ENCODE measurements at places on chromosomes 3 and 15. TPM values are rescaled to one million over a fixed set of nuclear protein-coding genes. Genes with fewer than 3 reads are reported as not detected.

The GOLGA8T gene
- total RNA-seq = not detected

- no peak for DNase-seq
Observed at GRCh38 chr15:76206325-76206976, 104.8 kb downstream of the ETFA start.

DNA sequence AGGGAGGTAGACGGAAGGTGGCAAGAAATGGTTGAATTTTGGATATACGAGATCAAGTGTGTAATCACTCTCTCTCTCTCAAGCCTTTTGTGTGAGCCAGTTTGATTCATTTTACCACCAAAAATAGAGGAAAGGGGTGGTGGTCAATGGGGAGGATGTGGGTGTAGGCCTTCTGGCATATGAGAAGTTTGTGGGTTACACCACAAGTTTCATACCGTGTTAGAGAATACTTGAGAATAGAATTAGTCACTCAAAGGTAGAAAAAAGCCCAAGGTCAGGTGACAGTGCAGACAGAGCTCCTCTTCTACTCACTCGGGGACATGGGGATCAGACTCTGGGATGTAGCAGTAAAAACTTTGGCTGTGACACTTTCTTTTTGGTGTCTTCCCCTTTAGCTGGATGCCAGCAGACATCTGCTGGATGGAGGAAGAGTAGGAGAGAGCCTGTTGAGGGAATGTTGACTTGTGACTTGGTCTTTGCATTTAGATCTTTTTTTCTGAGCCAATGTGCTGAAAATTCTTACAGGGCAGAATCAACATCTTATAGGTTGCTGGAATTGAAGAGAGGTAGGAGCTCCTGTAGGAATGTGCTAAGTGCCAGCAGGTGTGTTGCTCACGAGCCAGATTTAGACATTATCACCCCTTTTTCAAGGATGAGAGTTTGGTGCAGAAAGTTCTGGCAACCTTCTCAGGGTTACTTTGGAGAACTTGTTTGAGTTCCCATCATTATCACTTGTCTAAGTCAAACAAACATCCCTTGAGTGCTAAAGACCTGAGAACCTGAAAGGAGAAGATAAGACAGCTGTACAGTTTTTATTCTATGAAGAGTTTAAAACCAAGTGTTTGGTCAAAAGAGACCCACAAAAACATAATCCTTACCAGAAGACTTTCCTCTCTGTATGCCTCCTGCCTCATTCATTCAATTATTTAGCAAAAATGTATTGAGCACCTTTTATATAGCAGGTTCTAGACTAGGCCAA lies 43.9 kb upstream of the RYK start:
- no peak for DNase-seq

GRCh38 chr3:102194760-102195159 lies 240.1 kb upstream of the ZPLD1 start:
- DNase-seq = no peak

GRCh38 chr3:124282751-124283651 lies 291.1 kb upstream of the ROPN1 start:
- no peak for DNase-seq

The ZIC1 gene
- total RNA-seq = not detected

DNA sequence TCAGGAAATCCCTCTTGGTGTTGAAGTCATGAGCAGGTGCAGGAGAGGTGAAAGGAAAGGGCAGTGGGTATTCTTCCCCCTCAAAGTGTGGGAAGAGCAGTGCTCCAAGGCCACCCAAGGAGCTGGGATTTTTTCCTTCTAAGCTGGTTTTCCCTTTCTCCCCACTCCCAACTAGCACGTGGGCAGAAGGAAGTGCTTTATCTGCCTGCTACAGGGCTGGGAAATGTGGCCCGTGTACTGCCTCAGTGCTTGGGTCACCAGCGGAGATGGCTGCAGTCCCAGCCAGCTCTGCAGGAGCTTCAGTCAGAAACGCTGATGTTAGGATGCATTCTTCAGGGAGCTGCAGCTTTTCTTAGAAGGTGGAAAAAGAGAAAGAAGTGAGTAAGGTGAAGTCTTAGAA lies 99.2 kb downstream of the CACNA1D start:
- no peak for DNase-seq

DNA sequence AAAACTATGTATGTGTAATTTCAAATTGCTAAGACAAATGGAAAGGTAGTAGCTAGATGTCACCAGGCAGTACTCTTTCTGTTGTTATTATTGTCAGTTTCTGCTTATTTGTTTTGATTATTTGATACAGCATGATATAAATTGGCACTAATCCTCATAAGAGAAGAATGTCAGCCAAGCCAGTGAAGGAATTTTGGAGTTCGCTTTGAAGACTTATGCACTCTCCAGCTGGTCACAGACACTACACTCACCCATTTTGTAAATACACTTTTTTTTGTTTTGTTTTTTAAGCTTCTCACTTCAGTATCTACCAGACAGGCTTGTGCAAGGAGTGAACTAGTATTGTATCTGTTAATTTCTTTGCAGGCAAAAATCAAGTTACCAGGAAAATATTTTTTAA lies 180.2 kb upstream of the TTC14 start:
- no peak for DNase-seq
